GM23338 (cell line): ENCODE measurements at places on chromosomes 13 and 19. TPM values are rescaled to one million over a fixed set of nuclear protein-coding genes. Genes with fewer than 3 reads are reported as not detected.

Gene GYS1
- polyA plus RNA-seq = 15.9 and 19.9 TPM in 2 replicates

- no peak for DNase-seq
Measured at GRCh38 chr19:40827386-40828247, 22.6 kb downstream of the CYP2A6 start.

DNA sequence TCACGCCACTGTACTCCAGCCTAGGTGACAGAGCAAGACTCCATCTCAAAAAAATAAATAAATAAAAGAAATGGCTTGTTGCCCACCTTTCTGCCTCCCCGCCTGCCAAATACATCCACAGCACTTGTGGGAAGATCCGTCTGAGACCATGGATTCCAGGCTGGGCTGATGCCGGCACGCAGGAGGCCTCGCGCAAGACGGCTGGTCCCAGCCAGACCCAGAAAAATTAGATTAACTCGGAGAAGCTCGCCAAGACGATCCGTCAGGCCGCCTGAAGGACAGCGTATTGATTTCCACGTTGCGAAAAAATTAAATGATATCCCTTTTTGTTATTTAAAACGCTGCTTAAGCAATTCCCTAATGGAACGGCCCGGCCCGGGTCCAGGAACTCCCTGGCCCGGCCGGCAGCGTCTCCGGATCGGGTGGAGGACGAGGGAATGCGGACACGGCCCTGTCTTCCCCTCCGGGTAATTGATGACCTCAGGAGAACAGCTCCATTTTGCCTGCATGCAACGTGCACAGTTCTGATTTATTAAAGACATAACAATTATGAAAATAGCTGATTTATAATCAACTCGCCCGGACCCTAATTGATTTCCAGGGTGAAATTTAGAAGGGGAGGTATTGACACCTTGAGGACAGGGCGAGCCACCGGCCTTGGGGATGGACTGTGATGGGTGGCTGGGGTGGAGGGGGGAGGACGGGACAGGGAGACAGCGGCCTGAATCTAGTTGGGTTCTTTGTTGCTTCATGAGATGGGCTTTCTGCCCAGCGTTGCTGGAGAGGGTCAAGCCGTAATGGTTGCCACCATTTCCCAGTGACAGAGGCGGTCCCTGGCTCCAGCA, 52.1 kb downstream of the ZNRF4 start:
- DNase-seq = no peak

- no peak for DNase-seq
Measured at GRCh38 chr19:37999309-38000213, 92.6 kb downstream of the SIPA1L3 start.

DNA sequence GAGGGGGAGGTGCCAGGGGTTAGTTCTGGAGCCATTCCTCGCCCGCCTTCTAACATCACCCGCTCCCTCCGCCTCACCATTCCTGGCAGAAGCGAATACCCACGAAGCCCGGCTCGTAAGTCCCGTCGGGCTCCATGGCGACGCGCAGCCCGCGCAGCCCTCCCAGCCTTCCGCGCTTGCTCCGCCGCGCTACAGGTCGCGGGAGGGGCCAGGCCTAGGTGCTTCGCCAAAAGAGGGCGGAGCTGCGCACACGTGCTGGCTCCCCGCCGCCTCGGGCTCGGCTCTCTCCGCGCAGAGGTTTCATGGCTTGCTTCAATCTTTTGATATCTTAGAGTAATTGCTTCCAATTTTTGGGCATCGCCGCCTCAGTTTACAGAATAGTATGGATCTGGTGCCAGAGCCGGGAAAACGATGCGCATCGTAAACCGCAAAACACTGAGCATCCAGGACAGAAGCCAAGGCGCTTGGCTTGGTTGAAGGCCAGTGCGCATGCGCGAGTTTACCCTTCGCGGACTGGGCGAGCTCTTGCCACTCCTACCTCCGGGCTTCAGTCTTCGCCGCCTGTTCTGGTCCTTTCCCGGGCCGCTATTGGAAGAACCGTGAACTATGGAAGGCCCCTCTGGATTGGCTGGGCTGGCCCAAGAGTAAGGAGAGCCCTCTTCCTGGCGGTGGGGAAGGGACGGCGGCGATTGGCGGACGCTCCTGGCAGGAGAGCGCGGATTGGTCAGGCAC, at the start of gene POLR2I:
POLR2I (minus strand) TSS at position 155 of the 732 bp plus-strand sequence; CDS start at position 136, 19 bp downstream.
- DNase-seq = peak; percentile 100

GRCh38 chr13:33072282-33072681, 56.1 kb downstream of the KL start:
- DNase-seq = no peak

DNA sequence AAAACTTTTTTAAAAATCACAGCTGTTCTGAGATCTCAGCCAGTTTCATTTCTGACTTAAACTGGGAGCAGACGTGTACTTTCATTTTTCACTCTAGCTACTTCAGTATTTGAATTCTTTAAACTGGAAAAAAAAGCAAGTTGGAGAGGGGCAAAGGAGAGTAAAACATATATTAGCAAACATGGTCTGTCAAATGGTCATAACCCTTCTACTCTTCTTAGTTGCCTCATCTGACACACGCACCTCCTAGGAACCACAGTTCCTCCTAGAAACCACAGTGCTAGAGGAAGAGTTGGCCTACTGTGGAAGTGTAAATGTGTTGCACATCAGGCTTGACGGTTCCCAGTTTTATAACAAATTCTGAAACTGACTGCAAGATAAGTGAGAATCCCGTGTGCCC, 47.2 kb downstream of the TM9SF2 start:
- DNase-seq = no peak

DNA sequence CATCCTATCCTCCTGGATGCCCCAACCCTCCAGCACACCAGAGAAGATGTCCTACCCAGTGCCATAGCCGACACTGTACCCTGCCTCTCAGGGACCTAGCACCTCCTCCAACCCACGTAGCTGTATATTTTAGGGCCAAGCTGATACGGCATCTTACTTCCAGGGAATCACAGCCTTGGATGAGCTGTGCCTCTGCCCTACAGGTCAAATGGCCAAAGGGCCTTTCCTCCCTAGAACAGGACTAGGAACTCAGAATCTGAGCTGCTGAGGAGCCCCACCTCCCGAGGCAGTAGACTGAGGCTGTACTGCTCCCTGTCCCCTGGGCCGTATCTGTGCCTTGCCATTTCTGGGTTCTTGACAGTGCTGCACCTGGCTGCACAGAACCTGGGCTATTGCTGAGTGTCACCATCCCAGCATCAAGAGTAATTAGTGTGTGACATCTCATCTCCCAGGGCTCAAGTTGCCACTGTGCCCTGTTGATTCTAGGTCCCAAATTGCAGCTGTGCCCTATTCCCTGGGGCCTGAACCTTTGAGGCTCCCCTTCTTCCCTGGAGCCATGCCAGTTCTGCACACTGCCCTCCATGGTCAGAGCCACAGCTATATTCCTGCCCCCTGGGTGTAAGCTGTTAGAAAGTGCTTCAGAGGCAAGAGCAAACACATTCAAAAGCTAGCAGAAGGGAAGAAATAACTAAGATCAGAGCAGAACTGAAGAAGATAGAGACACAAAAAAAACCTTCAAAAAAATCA, 41.0 kb downstream of the VWA8 start:
- no peak for DNase-seq

DNA sequence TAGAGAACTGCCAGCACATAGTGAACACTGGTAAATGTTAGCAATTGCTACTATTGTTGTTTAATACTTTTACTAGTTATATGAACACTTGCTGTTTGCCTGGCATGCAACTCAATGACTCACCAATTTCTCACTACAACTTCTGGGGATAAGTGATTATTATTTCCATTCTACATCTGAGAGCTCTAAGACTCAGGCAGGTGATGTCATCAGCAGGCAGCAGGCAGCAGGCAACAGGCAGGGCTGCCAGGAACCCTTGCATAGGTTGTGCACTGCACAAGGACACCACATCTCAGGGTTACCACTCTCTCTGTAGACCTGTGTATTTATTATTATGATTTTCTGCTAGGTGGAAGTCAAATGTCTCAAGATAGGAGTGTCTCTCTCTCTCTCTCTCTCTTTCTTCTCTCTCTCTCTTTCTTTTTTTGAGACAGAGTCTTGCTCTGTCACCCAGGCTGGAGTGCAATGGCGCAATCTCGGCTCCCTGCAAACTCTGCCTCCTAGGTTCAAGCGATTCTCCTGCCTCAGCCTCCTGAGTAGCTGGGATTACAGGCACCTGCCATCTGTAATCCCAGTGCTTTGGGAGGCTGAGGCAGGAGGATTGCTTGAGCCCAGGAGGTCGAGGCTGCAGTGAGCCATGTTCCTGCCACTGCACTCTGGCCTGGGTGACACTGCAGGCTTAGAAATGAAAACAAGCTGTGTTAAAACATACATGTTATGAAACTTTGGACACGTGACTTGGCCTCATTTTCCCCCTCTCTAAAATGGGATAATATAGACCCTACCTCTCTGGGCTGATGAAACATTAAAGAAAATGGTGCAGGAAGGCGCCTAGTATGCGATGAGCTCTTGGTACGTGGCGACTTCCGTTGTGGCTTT, 22.7 kb downstream of the HPN start:
- no peak for DNase-seq

GRCh38 chr19:55372316-55373081, 2.2 kb upstream of the IL11 start:
- DNase-seq = no peak

Gene FFAR3
- polyA plus RNA-seq = not detected in 2 replicates

DNA sequence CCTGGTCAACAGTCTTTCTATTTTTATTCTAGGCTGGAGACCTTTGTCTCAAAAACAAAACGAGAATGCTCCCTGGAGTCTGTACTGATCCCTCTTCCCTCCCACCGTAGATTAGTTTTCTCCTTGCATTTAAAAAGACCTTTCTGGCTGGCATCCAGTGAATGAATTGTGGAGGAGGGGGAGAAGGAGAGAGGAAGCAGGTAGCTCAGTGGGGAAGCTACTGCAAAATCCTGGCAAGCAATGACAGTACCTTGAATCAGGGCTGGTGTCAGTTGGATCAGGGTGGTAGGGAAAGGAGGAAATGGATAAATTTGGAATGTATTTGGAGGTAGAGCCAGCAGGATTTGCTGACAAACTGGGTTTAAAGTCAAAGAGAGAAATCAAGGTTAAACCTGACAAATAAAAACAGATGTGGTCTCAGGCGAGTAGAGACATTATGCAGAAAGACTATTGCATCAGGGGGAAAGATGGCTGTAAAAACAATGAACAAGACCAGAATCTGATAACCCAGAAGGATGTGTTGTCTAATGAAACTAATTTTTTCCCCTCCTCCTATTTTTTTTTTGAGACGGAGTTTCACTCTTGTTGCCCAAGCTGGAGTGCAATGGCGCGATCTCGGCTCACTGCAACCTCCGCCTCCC, 3.5 kb upstream of the CYP2S1 start:
- peak; percentile 97 for DNase-seq

DNA sequence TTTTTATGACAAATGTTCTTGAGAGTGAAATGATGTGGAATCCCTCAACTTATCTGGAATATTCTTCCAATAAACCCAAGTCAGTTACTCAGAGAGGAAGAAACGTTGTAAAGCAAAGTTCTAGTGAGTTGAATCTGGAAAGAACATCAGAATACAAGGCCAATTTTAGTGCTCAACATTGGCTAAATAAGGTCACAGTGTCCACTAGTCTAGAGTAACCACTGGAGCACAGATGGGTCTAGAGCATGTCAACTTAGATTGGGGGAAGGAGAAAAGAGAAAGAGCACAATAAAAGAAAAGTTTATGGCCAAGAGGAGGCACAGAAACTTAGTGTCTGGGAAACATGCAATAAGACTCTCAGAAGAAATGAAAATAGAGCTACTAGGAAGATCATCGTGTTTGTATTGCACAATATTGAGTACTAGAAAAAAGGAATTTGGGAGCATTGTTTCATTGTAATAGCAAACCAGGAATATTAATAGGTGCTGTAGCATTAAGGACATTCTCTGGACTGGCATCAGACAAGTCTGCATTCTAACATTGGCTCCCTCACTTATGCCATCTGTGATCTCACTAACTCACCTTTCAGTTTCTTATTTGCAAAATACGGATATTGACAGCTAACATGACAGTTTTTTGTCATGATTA, 1318.5 kb downstream of the PCDH9 start:
- no peak for DNase-seq

Gene CADM4
- polyA plus RNA-seq = 3.7 TPM in 2 replicates

DNA sequence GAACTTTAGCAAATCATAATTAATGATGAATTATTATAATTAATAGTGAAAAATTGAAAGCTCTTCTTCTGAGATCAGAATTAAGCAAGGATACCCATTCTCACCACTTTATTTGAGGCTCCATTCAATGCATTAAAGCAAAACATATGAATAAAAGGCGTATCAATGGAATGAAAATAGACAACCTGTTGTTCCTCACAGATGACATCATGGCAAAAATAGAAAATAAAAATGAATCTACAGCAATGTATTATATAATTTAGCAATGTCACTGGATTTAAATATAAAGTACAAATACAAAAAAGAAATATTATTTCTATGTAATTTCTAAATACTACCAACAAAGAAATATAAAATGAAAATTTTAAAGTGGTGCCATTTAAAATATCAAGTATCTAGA, 11.1 kb upstream of the ZNF780A start:
- DNase-seq = no peak

- no peak for DNase-seq
Measured at GRCh38 chr19:16030964-16031871, 45.1 kb upstream of the TPM4 start.

DNA sequence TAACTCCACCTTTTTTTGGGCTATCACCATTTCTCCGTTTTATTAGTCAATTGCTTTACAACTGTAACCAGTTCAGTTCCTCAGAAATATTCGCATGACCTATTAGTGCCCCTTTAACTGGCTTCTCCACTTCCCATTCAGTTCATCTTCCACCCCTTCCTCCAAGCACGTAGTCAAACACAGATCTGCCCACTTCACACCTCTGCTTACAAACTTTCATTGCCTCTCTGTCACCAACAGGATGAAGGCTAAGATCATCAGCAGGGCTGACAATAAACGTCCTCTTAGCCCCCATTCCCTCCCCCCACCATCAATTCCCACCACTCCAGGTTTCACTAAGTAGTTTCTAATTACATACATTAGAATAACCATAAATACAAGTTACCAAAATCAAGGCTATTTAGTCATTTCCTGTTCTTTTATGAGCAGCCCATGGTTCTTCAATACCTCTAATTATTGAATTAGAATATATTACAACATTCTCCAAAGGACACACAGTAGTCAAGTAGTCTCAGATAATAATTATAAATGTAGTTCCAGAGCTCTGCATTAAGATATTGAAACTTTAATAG, 95.7 kb downstream of the SPRY2 start:
- no peak for DNase-seq

GRCh38 chr13:85755123-85755522, 44.1 kb downstream of the SLITRK6 start:
- no peak for DNase-seq

Gene APOC4
- not detected in 2 replicates for polyA plus RNA-seq

DNA sequence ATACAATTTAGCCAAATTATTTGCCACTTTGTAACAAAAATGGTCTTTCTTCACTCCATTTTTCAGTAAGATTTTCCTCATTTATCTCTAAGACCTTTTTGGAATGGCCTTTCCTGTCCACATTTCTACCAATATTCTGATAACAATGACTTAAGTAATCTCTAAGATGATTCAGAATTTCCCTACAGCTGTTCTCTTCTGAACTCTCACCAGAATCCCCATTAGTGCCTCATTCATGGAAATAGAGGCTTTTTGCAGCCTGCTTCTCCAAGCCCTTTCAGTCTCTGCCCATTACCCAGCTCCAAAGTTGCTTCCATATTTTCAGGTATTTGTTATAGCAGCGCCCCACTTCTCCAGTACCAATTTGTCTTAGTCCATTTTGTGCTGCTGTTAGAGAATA, 867.0 kb downstream of the GPC5 start:
- DNase-seq = no peak

Gene FPR3
- 0.16 TPM in 1 of 2 replicates, not detected in the other for polyA plus RNA-seq

GRCh38 chr19:46954993-46955812, 64.4 kb upstream of the NPAS1 start:
- DNase-seq = no peak
